ENCODE measurements at places on chromosomes 16 and 17.

GRCh38 chr16:23428351-23428750 lies 24.6 kb downstream of the COG7 start:
- no peak for DNase-seq

DNA sequence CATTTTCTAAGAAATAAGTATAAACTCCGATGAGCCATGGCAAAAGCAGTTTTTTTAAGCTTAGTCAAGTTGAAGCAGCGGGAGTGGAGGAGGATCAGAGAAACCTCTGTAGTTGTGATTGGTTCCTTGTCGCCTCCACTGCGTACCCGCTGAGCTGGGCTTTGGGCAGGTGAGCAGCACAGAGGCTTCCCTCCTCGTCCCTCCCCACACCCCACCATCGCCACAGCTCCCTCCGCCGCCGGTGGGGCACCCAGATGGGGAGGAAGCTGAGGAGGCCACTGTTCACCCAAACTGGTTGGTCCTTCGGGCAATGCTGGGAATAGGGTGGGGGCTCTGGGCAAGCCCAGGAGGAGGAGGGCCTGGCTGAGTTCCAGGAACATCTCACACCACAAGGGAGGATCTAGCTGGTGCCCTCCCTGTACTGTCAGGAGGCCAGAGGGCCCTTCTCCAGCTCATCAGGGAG lies 5.2 kb upstream of the MRPL38 start:
- DNase-seq, result no peak

DNA sequence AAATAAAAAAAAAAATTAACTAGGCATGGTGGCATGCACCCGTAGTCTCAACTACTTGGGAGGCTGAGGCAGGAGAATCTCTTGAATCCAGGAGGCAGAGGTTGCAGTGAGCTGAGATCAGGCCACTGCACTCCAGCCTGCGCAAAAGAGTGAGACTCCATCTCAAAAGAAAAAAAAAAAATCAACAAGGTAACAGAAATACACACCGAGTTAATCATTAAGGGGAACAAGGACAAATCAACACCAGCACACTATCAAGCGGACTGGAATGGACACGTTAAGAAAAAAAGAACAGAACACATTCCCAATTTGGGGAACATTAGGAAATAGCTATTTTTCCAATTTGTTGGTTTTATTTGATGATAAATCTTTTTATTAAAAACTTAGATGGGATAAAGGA lies 28.4 kb upstream of the GLG1 start:
- no peak for DNase-seq

GRCh38 chr17:82548681-82549303 lies 29.3 kb downstream of the FOXK2 start:
- DNase-seq, result no peak
